IPS-NIHi11 (cell line): ENCODE measurements at places on chromosomes 5 and 9.
A peak's percentile ranks its signal among the peaks of the same experiment; 100 is the strongest.

- DNase-seq = no peak
Measured at GRCh38 chr5:94017579-94017978, 276.2 kb upstream of the POU5F2 start.

DNA sequence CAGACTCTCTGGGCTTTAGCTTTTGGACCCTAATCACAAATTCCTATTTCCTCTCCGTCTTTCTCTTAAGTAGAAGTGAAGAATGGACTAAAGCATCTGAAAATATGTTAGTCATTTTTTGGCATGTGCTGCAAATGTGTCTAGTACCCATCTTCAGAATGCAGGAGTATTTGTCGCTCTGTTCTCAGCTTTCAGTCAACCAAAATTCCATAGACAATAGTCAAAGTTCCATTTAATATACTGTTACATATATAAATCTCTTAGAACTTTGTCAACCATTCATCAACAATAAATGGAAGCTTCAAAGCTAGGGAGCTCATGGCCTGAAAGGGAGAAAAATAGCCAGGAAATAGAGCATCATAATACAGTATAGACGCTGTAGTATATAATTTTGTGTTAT is 509.4 kb downstream of the BNC2 start:
- DNase-seq = no peak

GRCh38 chr5:8641786-8642505 is 773.0 kb downstream of the MTRR start:
- DNase-seq = no peak

DNA sequence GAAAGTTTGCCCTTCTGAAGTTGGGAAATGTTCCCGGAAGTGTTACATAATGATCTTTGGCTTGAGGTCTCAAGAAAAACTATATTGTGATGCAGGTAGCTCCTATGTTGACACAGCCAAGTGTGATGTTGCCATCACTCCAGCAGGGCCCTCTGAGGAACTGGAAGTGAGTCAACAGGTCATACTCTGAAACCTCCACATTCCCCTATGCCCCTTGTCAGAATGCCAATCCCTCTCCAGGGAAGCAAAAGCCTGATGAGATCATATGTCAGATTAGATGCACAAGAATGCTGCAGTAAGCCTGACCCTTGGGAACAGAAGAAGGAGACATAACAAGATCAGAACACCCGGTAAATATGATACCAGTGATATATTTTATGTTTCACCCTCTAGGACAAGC is 66.8 kb upstream of the ITGA2 start:
- DNase-seq = peak; percentile 50

- DNase-seq = no peak
Measured at GRCh38 chr5:131524431-131524830, 110.6 kb downstream of the RAPGEF6 start.

GRCh38 chr9:128899566-128900322 is 17.8 kb downstream of the LRRC8A start:
- DNase-seq = no peak

GRCh38 chr5:32232441-32233219 is 58.5 kb upstream of the GOLPH3 start:
- peak; percentile 72 for DNase-seq
